ENCODE measurements at places on chromosomes 16 and 17. TPM values are rescaled to one million over a fixed set of nuclear protein-coding genes. Genes with fewer than 3 reads are reported as not detected.

- peak; percentile 88 for DNase-seq
Measured at GRCh38 chr17:2063261-2064146, 8.6 kb downstream of the HIC1 start.

GRCh38 chr17:73705594-73705993 is 61.3 kb upstream of the SDK2 start:
- no peak for DNase-seq

DNA sequence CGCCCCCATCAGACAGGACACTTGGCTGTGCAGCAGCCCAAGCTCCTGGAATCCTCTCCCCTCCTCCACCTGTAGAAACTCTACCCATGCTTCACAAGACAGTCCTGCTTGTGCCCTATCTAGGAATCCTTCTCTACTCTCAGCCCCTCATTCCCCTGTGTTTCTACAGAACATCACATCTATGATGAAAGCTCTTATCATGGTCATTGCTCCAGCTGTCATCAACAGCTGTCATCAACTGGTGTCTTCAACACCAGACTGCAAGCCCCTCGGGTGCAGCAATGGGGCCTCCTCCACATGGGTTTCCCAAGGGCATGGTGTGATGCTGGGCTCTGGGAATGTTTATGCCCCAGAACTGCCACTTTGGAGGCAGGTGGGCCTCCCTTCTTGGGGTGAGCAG is 21.1 kb upstream of the CDRT4 start:
- DNase-seq, result no peak

DNA sequence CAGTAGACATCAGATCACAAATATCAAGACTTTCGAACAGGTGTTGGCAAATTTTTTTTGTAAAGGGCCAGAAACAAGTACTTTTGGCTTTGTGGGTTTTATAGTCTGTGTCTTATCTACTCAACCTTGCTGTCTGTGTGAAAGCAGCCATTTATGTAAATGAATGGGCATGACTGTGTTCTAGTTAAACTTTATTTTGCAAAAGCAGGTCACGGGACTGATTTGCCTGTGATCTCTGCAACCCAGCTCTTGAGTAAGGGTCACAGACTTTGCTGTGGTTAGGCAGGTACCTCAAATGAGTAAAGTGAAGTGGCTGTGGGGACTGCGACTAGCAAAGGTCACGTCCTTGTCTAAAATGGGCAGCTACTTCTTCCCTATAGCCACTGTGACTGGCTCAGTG is 136.5 kb downstream of the FTO start:
- no peak for DNase-seq

- no peak for DNase-seq
Measured at GRCh38 chr17:47315451-47316266, 8.1 kb upstream of the EFCAB13 start.

DNA sequence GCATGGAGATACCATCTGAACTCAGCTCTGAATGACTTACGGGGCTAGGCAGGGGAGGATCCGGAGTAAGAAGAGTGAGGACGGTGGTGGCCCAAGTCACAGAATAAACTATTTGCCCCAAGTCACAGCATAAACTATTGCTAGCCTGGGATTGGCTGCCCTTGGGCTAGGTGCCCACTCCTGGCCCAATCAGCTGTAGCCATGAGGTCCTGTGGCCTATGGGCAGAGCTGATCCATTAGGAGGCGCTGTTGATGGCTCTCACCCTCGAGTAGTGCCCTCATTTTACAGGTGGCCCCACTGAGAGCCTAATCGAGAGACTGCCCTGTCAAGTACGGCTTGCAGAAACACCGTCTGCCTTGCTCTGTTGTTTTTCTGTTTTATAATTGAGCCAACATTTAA is 62.3 kb upstream of the ZNF423 start:
- no peak for DNase-seq

DNA sequence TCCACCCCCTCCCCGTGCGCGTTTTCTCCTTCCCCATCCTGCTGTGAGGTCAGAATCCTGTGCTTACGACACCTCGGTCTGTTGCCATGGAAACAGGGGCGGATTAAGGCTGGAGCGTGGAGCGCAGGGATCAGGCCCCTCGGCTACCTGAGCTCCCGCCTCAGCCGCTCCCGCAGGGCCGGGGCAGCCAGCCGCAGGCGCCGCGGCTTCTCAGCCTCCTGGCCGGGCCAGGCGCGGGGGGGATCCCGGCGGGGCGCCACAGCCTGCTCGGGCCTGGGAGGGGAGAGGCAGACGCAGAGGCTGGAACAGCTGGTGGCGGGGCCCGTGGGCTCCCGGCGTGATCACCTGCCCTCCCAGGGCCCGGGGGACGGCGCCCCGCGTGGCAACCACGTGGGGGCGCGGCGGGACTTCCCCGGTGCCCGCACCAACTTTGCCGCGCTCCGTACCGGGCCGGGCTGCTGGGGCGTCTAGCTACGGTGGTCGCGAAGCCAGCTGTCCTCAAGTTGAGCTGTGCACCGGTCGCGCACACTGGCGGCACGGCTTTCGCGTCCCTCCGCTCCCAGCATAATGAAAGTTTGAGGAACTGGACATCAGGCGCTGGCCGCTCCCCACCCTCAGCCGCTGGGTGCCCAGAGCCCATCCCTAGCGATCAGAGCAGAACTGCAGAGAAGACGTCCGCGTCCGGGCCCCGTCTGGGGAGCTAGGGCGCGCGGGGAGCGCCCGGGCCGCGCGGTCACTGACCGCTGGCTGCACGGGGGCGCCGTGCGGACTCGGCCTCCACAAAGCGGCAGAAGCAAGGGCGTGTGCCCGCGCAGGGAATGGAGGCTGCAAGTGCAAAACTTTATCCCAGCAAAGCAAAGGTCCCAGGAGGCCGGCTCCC is 1.2 kb downstream of the RTN4RL1 start:
- DNase-seq, result peak; percentile 92

- no peak for DNase-seq
Measured at GRCh38 chr16:52078716-52079655, 468.0 kb downstream of the TOX3 start.

DNA sequence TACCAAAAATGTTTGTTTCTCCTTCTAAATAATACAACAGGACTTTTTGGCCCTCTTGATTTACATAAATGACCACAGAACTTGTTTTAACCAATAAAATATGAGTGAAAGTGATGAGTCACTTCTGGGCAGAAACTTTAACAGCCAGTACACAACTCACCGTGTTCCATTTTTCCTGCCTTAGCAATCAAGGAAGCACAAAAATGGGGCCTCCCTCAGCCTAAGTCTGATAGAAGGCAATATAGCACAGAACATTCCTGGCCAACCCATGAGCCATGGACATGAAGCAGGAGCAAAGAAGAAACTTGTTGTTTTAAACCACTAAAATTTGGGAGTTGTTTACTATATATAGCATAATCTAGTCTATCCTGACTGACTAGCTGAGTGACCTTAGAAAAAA is 61.1 kb upstream of the MTMR4 start:
- DNase-seq, result peak; percentile 77

GRCh38 chr16:11402051-11402744 is 56.9 kb downstream of the RMI2 start:
- DNase-seq, result peak; percentile 81

DNA sequence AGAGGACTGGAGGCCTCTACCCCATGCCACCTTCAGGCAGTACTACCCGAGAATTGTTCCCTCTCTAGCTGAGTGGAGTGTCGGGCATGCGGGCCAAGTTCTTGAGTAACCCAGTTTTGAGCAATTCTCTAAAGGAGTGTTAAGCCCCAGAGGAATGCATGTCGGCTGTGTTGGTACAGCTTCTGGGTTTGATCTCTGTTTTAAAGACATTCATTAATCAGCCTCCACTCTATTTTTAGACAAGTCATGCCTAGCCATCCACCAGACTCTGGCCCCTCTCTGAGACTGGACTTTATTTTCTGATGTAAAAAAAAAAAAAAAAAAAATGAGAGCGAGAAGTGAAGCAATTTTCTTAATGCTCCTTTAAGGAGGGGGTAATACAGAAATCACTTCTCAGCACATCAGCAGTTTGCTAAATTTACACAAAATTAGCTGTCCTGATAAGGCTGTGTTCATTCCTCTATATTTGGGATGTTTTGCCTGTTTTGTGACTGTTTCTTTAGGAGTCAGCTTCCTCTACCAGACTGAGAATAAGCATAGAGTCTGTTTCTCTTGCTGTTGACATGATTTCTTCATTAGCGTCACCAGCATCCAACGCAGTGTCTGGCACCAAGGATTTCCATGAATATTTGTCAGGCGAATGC is 88.7 kb downstream of the AXIN2 start:
- DNase-seq, result peak; percentile 73

GRCh38 chr16:3475604-3476375 is 19.5 kb downstream of the C16orf90 start:
- peak; percentile 4 for DNase-seq

DNA sequence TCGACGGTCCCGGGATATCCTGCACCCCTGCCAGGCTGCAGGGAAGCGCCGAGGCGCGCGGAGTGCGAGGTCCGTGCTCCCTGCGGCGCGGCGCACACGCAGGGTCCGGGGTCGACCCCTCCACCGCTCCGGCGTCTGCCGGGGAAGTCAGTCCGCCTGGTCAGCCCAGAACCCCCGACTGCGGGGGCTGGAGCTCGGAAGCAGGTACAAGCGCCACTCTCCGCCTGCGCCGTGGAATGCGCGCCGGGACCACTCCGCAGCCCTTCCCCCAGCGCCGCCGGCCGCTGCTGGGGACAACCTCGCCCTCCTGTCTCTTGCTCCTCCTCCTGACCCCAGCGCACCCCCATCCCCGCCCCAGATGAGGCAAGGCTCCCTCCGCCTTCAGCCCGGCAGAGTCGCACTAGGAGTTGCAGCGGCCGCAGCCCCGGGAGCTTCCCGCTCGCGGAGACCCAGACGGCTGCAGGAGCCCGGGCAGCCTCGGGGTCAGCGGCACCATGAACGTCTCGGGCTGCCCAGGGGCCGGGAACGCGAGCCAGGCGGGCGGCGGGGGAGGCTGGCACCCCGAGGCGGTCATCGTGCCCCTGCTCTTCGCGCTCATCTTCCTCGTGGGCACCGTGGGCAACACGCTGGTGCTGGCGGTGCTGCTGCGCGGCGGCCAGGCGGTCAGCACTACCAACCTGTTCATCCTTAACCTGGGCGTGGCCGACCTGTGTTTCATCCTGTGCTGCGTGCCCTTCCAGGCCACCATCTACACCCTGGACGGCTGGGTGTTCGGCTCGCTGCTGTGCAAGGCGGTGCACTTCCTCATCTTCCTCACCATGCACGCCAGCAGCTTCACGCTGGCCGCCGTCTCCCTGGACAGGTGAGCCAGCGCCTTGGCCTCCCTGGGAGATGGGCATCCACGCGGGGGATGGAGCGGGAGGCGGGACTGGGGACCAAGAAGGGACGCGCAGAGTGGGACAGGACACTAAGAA is at the start of gene GALR2:
TSS of gene GALR2 (plus strand) at position 392 of the 974 bp plus-strand sequence. CDS start at position 495, 103 bp downstream.
- peak; percentile 85 for DNase-seq

DNA sequence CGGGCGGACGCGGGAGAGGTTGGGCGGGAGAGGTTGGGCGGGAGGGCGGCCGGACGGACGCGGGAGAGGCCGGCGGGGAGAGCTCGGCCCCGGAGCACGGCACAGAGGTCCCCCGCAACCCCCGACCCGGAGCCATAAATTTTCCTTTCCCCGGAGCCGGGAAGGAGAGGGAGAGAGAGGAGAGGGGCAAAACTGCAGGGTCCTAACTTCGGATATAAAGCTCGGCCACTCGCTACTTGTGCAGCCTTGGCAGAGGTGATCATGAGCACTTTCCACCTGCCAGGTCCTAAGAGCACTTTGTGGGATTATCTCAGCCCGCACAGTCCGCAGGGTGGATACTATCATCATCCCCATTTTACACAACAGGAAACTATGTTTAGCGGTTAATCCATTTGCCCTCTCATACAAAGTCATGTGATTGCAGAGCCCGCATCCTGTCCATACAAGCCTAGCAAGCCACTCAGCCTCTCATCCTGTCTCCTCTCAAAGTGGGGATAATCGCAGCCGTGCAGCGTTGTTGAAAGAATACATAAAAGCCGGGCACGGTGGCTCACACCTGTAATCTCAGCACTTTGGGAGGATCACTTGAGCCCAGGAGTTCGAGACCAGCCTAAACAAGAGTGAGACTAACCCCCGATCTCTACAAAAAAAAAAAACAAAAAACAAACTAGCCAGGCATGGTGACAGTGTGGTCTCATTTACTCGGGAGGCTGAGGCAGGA is 780 bp upstream of the DCAKD start:
- peak; percentile 69 for DNase-seq

GRCh38 chr16:12449374-12449773 is 354.3 kb downstream of the CPPED1 start:
- DNase-seq, result no peak

DNA sequence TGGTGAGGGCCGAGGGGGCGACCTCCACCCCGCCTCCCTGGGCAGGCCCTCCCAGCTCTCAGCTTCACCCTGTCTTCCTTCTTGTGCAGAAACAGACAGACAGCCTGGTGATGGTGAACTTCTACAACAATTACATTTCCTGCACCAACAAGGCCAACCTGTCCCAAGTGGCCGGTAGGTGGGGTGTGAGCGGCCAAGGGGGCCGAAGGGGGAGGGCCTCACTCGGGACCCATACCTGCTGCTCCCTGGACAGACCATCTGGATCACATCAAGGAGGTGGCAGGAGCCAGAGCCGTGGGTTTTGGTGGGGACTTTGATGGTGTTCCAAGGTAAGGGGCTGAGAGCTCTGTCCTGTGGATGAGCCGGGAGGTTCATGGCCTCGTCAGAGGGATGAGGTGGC is 20.1 kb downstream of the CHMP1A start:
- DNase-seq, result no peak

DNA sequence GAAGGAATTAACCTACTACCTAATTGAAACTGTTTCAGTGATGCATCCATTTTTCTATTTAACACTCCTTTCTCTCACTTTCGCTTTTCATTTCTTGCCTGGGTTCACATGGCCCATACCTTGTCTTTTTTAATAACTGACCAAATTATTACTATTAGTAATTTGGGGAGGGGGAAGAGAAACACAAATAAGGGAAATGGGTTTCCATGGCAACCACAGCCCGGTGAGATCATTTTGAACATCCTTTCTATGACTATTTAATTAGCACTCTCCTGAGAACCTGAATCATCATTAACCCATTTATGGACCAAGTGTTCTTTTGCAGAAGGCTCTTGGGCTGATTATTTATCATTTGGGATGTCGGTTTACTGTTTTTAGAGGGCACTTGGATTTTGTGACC is 628.2 kb upstream of the SALL1 start:
- DNase-seq, result no peak

DNA sequence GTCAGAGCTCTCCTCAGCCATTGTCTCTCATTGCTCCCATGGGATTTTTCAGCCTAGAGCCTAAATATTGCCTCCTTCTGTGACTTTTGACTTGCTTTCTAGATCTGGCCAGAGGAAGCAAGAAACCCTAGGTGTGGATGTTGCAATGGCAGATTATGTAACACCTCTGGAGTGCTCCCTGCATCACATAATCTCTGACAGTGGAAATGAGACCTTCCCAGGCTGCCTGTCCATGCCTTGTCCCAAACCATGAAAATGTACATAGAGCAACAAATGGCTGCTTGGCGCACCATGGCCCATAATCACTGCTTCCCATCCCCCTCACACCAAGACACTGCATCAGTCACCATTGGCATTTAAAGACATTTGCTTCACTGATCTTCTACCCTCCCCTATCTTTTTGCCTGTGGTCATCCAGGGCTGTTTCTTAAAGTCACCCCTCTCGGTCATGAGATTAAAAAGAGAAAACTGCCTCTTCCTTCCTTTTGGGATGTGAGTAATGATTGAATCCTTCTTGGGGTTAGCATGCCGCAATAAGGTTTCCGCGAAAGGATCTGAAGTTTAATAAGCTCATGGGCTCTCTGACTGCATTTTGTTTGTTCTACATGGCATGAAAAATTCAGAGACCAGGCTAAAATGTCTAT is 34.2 kb upstream of the CCL2 start:
- DNase-seq, result no peak

Gene LYZL6
- not detected for total RNA-seq

Gene SDR42E2
- not detected for total RNA-seq

Gene CRISPLD2
- total RNA-seq, result 122 TPM

Gene TP53TG3
- not detected for total RNA-seq

Gene SRL
- not detected for total RNA-seq

Gene CDC6
- total RNA-seq, result 8.3 TPM

Gene TBC1D3I
- 0.36 TPM for total RNA-seq

Gene MYO15A
- total RNA-seq, result 1.2 TPM

All from osteoblast (primary cell).